ENCODE measurements at places on chromosomes 3 and 15.

- no peak for DNase-seq
Observed at GRCh38 chr15:61655881-61656280, 404.4 kb downstream of the VPS13C start.

GRCh38 chr3:174413062-174413912 is 445.8 kb upstream of the NAALADL2 start:
- DNase-seq = no peak

GRCh38 chr3:84601303-84601702 is 357.5 kb upstream of the CADM2 start:
- no peak for DNase-seq

GRCh38 chr15:74130155-74130848 is at the start of gene ISLR2:
TSS of gene ISLR2 (plus strand) at chr15:74130586. CDS start at chr15:74132755, 2,169 bp downstream.
- DNase-seq = no peak

GRCh38 chr3:117130222-117130621 is 420.6 kb downstream of the TUSC7 start:
- no peak for DNase-seq

GRCh38 chr15:58734859-58735258 is 14.6 kb downstream of the ADAM10 start:
- no peak for DNase-seq

GRCh38 chr3:151909681-151910405 is 36.4 kb downstream of the SUCNR1 start:
- DNase-seq = no peak

GRCh38 chr3:10768708-10769394 is 47.2 kb upstream of the SLC6A11 start:
- DNase-seq = no peak

- DNase-seq = no peak
Observed at GRCh38 chr3:23114432-23114831, 88.7 kb upstream of the UBE2E2 start.

DNA sequence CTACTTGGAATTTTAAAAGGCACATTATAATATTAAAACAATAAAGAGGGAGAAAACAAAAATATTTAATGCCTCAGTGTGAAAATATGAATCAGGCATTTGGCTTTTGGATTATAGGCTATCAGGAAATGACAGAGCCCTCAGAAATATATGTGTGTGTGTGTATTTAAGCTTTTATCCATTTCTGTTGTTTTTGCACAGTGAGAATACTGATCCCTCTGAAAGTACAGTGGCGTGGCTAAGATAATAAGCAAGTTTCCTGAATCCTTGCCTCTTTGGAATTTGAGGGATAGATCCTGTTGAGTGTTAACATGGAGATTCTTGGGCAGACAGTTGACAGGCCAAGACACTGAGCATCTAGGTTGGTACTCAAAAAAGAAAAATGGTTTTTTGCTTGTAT is 234.8 kb upstream of the ZBTB20 start:
- no peak for DNase-seq

GRCh38 chr3:67386451-67386850 is 268.0 kb downstream of the SUCLG2 start:
- no peak for DNase-seq

- DNase-seq = no peak
Observed at GRCh38 chr3:107767897-107768605, 245.3 kb downstream of the BBX start.

- no peak for DNase-seq
Observed at GRCh38 chr3:9074079-9074478, 110.8 kb upstream of the RAD18 start.

GRCh38 chr3:7306901-7307300 is 446.0 kb downstream of the GRM7 start:
- DNase-seq = no peak

GRCh38 chr15:39622660-39623516 is 42.0 kb downstream of the THBS1 start:
- DNase-seq = no peak

DNA sequence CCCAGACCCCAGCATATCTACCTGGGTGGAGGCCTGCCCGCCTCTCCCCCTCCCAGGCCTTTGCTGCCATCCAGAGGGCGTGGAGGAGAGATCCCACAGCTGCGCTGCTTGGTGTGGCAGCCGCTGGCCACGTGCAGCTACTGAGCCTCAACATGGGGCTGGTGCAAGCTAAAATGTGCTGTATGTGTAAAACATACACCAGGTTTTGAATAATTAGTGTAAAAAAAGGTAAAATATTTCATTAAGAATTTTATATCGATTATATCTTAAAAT is 95.8 kb downstream of the SEC22A start:
- no peak for DNase-seq

DNA sequence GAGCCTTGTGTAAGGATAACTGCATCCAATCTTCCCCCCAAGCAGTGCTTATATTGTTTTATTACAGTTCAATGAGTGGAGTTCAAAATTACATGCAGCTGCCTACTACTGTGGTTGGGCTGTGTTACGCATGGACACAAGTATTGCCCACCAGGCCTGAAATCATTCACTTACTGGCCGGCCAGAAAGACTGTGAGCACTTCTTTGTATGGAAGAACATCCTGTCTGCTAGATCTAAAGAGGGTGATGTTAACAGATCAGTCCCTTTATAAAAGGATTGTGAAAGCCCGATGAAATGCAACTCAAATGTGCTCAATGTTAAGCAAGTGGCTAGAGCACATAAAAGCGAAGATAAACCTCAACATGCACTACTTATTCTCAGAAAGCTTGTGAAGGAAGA is 132.5 kb downstream of the FOXP1 start:
- DNase-seq = no peak

GRCh38 chr3:56985460-56985859 is 75.0 kb upstream of the SPATA12 start:
- no peak for DNase-seq

DNA sequence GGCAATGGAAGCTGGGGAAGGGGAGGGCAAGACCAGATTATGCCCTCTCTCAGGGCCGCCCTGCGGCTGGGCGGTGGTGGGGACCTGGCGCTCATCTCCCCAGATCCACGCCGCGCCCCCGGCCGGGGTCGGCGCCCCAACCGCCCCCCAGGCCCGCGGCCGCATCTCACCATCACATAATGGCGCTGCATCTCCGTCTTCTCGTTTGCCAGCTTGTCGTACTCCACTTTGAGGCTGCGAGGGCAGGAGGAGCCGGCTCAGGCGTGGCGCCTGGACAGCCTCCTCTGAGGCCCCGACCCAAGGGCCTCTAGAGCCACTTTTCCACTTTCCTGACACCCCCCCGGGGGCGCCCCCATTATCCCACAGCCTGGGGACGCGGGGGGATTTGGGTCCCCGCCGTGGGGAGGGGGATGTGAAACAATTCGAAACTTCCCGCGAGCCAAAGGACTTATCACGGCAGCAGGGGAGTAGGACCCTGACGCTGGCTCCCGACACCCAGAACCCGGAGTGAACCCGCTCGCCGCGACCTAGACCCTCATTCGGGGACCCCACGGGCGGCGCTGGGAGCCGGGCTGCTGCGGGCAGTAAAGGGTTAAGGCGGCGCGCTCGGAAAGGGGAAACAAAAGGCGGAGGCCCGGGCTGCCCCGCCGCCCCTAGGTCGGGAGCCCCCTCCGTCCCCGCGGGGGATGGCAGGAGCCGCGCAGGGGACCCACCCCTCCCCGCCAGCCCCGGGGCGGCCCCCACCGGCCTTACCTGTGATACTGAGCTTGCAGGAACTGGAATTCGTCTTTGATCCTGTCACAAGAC is 2.1 kb downstream of the TLE3 start:
- DNase-seq = no peak

GRCh38 chr3:193869221-193870201 is 266.4 kb upstream of the HES1 start:
- DNase-seq = no peak

DNA sequence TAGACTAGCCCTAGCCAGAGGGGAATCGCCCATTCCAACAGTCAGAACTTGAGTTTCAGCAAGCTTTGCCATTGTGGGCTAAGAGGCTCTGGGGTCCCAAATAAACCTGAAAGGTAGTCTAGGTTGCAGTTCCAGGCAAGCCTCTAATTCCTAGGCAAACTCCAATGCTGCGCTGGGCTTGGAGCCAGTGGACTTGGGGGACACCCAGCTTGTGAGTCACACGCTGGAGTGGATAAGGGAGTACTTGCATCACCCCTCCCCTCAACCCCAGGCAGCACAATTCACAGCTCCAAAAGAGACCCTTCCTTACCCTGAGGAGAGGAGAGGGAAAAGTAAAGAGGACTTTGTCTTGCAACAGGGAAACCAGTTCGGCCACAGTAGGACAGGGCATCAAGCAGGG is 105.2 kb upstream of the DPPA4 start:
- DNase-seq = no peak

GRCh38 chr3:126100269-126100633 is 16.3 kb upstream of the SLC41A3 start:
- DNase-seq = no peak

GRCh38 chr3:77414881-77415280 is 375.0 kb downstream of the ROBO2 start:
- no peak for DNase-seq

DNA sequence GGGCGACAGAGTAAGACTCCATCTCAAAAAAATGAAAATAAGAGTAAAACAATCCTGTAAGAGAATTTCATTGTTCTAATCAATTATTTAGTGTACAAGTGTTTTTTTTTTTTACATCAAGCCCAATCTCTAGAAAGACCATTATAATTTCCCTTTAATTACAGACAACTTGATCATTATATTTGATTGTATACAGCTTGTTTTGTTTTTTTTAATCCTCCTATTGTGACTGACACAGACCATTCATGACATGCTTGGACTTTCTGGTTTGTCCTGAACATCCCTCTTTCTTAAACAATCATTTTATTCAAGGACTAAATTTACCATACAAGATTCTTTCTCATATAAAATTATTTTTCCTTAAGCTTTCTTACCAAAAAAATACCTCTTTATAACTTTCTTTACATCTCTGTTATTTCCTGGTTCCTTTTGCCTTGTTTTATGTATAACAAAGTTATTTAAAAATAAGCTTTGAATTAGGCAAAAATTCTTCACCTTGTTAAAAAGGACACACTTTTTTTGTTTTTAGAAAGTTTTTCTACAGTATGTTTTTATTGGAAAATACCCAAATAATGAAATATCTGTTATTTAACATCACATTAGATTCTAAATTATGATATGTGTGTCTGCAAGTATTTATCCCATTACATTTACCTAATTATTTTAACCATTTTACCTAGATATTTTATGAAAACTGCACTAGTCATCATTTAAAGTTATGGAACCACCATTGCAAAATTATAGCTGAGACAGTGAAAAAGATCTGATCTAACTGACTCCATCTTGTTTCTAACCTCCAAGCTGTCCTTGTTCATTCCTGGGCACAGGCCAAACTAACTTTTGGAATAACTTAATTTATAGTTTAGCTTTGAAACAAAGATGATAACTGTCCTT is 26.1 kb upstream of the GFM1 start:
- no peak for DNase-seq

GRCh38 chr3:86787091-86787490 is 203.9 kb downstream of the VGLL3 start:
- DNase-seq = no peak

GRCh38 chr3:73801444-73801843 is 176.7 kb upstream of the PDZRN3 start:
- DNase-seq = no peak

DNA sequence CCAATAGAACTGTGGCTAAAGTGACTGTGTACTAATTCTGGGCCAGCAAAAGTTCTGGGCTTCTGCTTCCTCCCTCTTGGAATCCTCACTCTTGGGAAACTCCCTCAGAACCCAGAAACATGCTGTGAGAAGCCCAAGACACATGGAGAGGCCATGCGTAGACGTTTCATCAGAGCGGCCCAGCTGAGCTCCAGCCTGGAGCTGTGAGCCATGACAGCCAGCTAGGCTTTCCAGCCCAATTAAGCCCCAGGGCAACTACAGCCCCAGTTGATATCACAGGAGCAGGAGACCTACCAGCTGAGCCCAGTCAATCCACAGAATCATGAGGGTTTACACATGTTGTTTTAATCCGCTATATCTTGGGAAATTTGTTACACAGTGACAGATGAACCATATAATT is 43.6 kb upstream of the CNOT10 start:
- DNase-seq = no peak

DNA sequence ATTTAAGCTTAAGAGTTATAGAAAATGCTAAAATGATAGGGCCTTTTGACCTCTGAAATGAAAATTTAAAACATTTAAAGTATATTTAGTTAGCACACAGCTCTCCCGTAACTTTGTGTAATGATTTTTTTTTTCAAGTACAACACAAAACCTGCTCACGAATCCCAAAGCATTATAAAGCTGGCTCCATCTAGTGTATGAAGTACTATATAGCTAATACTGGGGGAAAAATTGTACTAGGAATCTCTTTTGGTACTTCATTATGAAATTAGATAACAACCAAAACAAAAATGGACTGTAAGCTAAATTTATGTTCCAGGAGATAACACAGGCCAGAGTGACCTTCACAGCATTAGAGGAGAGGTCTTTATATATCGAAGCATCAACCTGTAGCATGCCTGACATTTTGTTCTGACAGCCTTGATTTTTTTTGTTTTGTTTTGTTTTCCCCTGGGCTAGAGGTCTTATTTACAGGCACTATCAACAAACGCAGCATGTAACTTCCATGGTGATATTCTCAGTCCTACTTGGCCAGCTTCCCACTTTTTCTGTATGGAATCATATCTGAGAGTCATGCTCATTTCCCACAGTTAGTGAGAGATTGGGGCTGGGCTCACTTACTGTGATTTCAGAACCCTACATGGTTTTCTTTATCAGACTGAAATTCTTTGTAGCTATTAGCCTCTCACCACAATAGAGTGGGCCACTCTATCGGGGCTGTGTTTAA is 116.3 kb downstream of the MITF start:
- DNase-seq = no peak

- no peak for DNase-seq
Observed at GRCh38 chr15:67755264-67755663, 70.0 kb upstream of the SKOR1 start.

GRCh38 chr15:68612503-68612902 is 33.7 kb downstream of the CORO2B start:
- no peak for DNase-seq

DNA sequence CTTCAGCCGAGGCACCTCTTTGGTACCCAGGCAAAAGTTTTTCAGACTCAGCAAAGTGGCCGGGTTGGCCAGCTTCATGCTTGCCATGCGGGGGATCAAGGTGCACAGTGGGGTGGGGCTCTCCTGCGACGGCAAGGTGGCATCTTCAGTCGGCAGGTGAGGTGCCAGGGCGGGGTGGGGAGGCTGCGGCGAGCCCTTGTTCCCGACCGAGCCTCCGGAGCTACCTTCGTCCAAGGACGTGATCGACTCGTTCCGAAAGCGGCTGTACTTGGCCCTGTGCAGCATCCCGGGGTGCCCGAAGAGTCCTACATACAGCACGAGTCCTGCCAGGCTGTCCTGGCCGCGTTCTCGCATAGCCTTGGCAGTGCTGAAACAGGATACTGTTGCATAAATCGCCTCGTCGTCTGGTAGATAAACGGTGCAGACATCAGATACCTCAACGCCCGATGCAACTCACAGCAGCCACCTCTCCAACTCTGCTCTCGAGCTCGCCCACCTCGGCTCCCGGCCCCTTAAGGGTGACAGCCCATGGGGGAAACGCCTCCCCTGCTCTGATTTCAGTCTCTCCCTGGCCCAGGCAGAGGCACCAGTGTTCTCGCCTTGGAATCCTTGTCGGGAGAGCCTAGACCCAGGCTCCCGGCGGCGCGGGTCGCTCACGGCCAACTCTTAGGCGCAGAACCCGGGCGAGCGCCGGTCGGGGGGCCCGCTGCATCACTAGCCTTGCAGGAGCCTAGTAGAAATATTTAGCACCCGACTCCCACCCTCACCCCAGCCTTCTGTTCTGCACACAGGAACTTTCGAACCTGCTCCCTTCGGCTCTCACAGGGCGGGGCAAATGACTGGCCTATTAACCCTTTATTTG is 826 bp downstream of the SHC4 start:
- no peak for DNase-seq

Data from CD4-positive, alpha-beta T cell treated with Interleukin-17A for 1 hour (primary cell).